Ecto neural progenitor cell (in vitro differentiated cells): ENCODE measurements at places on chromosomes 13 and 19.

- no peak for DNase-seq
Measured at GRCh38 chr13:39310961-39311360, 272.7 kb downstream of the NHLRC3 start.

- DNase-seq = no peak
Measured at GRCh38 chr13:51146667-51147066, 35.6 kb upstream of the C13orf42 start.

DNA sequence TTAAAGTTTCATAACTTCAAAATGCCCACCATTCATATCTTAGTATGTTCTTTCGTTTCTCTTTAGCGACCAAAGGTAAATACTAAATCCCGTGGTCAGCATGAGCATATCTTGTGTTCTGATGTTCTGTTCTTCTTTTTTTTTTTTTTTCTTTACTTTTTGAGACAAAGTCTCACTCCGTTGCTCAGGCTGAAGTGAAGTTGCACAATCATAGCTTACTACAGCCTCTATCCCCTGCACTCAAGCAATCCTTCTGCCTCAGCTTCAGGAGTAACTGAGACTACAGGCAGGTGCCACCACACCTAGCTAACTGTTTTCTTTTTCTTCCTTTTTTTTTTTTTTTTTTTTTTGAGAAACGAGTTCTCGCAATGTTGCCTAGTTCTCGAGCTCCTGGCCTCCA, 60.9 kb upstream of the ATP12A start:
- no peak for DNase-seq

- peak; percentile 79 for DNase-seq
Measured at GRCh38 chr19:3274942-3275582, 50.6 kb downstream of the CELF5 start.
